NCI-H1436 (cell line): ENCODE measurements at places on chromosomes 6 and 20.
A peak's percentile ranks its signal among the peaks of the same experiment; 100 is the strongest.

- DNase-seq, result no peak
Observed at GRCh38 chr6:150037526-150038201, 12.3 kb upstream of the RAET1L start.

DNA sequence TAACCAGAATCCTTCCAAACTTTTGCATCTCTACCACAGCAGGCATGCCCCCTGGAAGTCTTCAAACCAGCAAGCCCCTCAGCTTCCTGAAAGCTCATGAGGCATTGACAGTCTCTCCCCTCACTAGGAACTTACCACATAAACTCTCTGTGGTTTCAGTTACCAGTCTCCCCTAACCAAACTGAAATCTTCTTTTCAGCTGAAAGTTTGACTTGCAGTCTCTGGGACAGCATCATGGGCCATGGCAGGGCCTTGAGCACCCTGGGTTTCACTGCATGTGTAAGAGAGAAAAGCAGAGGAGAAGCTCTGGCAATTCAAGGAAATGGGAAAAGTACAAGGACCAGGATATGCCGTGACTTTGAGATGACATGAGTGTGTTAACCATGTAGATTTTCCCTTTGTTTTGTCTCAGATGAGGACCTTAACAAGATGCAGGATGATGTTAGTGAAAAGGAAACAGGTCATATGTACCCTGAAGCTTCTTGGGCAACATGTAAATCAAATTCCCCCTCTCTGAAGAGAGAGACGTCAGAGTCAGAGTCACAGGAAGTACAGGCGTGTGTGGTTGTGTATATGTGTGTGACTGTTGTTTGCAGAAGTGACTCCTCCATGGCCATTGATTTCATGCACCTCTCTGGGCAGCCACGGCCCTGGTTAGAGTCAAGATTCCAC, 106.3 kb downstream of the TNFRSF21 start:
- no peak for DNase-seq

GRCh38 chr20:10453241-10453640, 18.1 kb downstream of the SLX4IP start:
- DNase-seq, result no peak

- peak; percentile 14 for DNase-seq
Observed at GRCh38 chr6:56314683-56315523, 67.5 kb upstream of the COL21A1 start.

DNA sequence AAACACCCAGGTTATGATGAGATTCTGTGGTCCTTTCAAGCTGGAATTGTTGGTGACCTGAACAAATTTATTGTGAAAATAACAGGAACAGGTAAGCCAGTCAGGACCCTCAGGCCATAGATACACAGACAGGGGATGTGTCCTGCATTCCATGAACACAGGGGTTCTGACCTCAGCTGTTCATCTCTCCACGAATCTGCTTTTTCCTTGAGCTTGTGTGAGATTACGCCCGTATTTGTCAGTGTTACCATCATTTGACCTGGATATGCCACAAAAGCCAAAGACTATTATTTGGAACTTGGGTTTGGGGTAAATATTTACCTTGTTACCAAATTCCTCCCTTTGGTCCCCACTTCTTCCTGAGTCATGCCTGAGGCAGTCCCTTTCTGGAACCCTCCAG, 288.9 kb downstream of the PREX1 start:
- DNase-seq, result no peak

DNA sequence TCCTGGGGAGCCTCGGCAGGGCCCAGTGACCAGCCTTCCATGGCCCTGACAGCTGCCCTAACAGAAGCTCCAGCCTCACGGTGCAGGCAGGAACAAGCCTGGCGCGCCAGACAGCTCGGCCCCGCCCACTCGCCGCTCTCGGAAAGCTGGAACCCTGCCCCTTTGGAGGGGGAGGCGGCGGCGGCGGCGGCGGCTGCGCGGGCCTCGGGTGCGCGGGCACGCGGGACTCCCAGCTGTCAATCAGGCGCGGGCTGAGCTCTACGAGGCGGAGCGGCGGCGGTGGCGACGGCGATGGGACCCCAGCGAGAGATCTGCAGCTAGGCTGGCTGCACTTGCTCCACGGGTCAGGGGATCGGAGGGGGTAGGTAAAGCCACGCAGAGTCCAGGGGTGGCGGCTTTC, at the start of gene NRSN1:
Gene NRSN1 (plus strand): TSS at position 236 of the 400 bp plus-strand sequence. CDS start 8,113 bp downstream, outside the sequence.
- DNase-seq, result peak; percentile 73

DNA sequence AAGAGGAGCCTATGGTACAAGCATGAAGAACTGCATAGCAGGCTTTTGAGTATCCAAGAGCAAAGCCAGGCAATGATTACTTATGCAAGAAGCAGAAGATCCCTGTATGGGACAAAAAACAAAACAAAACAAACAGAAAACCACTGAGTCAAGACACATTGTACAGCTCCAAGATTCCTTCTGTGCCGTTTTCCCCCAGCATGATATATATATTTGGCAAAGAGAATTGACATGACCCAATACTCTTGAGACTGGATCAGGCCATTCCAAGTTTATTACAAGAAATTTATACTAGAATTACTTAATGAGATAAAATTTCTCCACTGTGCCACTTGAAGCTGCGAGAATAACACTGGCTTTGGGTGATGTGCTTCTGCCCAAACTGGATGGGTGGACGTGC, 65.5 kb downstream of the TRMT11 start:
- no peak for DNase-seq

DNA sequence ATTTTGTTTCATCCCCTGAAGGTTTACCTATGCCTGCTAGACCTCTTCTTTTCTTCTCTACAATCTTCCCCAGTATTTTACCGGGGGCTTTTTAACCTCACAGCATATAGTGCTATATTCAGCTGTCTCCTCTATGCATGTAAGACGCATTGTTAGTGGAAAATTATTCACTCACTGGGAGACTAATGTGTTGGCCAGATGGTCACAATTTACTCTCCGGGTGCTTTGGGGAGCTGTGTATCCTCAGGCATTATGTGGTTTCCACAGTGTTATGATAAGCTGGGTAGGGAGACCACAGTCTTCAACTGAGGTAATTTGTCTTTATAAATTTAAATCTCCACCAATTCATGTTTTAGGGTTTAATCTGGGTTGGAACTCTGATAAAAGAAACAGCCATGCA, 553.8 kb upstream of the PTCHD4 start:
- no peak for DNase-seq

- DNase-seq, result no peak
Observed at GRCh38 chr6:37123957-37124729, 45.8 kb upstream of the PIM1 start.

DNA sequence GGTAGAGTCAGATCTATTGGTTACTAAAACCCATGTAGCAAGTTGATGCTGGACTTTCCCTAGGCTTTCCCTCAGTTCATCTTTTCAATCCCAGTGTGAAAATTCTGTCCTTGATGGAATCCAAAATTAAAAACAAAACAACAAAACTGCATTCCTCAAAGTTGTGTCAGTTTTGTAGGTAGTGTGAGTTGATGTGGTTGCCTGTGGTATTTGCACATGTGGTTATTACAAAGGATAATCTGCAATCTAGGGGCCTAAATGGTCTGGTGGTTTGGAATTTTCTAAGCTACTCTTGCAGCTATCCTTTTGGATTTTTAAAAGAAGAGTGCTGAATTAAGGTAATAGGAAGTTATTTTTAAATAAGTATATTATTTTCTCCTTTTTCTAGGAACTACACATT, 132.2 kb upstream of the SCGN start:
- DNase-seq, result no peak

GRCh38 chr20:2103461-2104153, 2.0 kb downstream of the STK35 start:
- DNase-seq, result no peak

DNA sequence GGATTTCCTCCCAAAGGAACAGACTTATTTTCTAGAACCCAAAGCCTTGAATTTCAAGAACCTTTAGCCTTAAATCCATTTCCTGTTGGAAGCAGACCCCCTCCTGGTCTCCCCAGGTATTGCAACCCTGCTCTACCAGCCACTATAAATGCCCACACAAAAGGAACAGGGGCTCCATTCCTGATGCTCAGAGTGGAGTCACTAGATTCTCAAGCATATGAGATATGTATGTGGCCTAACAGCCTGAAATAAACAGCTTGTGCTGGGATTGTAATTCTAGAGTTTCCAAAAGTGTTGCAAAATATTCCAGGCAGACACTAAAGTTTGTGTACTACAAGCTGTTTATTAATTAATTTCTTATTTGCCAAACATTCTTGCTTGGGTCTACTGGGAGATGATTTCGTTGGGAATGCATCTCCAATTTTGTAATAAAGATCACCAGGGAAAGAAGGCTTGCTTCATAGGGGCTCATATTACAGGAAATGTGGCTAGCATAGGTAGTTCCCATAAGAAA, 44.8 kb downstream of the RIPOR3 start:
- no peak for DNase-seq

DNA sequence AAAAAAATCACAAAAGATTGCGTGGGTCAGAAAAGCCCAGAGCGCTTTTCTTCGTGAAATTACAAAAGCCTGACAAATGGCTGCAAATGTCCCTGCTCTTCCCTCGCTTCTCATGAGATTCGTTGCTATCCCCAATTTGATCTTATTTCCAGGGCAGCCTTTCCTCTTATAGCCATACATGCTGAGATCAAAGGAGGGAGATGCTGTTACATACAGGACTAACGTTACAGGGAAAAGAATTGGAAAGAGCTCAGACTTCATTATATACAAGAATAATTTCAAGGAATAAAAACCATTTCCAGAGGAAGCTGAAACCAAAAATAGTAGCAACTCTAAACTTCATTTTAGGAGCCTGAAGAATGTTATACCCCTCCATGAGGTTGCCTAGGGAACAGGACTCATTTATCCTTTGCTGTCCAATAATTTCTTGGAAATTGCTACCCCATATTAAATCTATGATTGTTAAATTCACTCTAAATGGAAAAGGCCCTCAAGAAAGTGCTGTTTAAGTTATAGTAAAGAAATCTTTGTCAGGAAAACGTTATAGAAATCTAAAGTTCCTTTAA, 81.0 kb downstream of the METTL24 start:
- DNase-seq, result no peak

- no peak for DNase-seq
Observed at GRCh38 chr6:22142856-22143255, 154.0 kb downstream of the PRL start.

GRCh38 chr6:148521586-148521985, 178.9 kb downstream of the SASH1 start:
- no peak for DNase-seq

GRCh38 chr6:72864799-72865198, 242.9 kb downstream of the KCNQ5 start:
- DNase-seq, result no peak

- DNase-seq, result no peak
Observed at GRCh38 chr6:66161546-66162108, 454.6 kb upstream of the EYS start.

- DNase-seq, result no peak
Observed at GRCh38 chr6:15376900-15377487, 131.1 kb downstream of the JARID2 start.

DNA sequence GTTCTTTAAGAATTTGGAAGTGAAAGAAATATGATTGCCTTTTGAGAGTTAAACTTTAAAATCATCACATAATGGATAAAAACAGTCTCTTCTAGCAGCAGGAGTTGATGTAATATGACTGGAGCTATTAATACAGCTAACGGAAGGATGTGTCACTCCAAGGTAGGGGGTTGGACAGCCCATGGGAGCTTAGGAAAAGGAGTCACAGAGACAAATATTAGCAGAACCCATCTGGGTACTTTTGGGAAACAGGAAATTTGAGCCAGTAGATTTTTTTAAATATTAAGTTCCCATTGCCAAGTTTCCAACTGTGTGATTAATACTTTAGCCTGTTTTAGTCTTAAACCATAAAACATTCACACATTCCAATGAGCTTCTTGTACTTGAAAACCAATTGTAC, 164.7 kb upstream of the RIMS1 start:
- DNase-seq, result no peak

GRCh38 chr6:39198528-39198927, 30.7 kb downstream of the KCNK5 start:
- no peak for DNase-seq

DNA sequence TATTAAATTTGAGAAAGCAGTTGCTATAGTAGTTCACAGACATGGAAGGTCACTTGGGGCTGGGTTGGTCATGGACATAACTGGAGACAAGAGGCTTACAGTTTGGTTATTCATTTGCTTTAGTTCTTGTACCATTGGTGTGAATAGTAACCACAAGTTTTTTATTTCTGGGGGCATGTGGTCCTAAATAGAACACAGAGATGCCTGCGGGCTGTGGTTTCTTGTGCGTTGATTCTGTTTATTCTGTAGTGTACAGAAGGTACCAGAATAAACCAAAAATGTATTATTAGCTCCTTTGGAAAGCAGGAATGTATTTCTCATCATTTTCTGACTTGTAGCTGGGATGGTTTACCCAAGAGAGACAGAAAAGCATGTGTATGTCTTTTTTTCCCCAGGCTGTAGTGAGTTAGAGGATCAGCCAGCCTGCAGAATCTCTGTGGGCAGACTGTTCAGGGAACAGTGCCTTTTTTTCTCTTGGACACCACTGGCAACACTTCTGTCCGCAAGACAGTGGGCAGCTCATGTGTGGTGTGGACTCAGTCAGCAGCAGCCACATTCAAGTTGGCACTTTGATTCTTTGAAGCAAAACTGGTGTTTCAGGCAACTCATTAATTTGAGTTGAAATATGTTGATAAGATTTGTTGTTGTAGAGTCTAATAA, 122.1 kb downstream of the LRRC1 start:
- no peak for DNase-seq

- no peak for DNase-seq
Observed at GRCh38 chr6:125954735-125955339, 1.7 kb upstream of the HINT3 start.
